EH (cell line): ENCODE measurements at places on chromosomes 13 and 19.

DNA sequence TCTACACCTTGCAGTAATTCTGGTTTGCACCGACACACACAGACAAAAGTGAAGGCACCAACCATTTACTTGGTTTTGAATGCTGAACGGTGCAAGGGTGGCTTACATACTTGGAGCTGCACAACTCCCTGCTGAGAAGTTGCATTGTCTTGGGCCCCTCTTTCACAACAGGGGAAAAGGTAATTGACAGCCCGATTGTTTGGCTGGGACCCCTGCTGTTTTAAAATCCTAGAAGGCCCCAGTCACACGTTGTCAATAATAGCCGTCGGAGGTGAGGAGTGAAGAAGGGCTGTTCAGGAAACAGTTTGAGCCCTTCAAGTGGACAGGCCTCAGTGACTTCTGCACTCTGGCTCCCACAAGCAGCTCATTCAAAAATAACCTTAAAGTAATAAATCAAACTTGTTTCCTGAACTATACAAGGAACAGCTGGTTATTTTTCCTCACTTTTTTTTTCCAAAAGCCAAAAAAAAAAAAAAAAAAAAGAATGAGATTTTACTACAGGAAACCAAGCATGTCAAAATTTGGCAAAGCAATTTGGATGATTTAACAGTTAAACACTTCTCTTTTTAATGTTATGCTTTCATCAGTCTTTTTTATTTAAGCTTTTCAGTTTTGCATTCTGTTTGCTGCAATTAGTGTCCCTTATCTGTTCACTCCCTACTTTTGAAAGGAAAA, 19.0 kb upstream of the SPRY2 start:
- peak; percentile 20 for DNase-seq

DNA sequence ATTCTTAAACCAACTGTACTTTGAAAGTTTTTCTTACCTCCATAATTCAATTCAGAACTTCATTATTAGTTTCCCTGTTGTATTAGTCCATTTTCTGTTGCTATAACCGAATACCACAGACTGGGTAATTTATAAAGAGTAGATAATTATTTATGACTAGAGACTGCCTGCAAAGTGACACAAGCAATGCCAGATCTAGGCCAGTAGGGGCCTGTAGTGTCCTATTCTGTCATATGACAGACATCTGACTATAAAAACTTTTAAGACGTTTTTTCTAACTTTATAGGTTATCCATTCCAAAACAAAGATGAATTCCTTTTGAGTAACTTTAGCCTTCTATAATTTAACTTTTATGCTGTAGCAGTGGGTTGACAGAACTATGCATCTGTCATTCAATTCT, 2783.8 kb downstream of the PCDH9 start:
- peak; percentile 27 for DNase-seq

- no peak for DNase-seq
Measured at GRCh38 chr13:104246955-104247354, 1180.7 kb upstream of the SLC10A2 start.

- peak; percentile 9 for DNase-seq
Measured at GRCh38 chr19:48244281-48244680, 11.4 kb downstream of the CARD8 start.

- DNase-seq, result no peak
Measured at GRCh38 chr13:111919849-111920248, 147.1 kb upstream of the SOX1 start.

DNA sequence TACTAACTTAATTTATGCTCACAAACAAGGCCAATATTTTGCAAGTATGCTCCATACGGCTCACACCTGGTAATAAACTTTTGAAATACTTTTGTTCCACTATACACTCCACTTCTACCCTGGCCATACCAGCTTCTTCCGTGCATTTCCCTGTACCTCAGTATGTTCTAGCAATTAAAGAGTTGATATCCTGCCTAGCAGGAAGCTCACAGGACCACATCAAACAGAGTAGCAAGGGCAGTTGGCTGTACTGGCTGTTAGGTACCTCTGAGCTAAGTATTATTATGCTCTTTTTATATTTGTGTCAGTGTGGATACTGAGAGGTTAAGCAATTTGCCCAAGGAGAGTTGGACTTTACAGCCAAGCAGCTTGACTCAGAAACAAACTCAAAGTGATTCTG, 257.7 kb downstream of the SLITRK6 start:
- DNase-seq, result no peak
